ENCODE measurements at places on chromosomes 13 and 19.

DNA sequence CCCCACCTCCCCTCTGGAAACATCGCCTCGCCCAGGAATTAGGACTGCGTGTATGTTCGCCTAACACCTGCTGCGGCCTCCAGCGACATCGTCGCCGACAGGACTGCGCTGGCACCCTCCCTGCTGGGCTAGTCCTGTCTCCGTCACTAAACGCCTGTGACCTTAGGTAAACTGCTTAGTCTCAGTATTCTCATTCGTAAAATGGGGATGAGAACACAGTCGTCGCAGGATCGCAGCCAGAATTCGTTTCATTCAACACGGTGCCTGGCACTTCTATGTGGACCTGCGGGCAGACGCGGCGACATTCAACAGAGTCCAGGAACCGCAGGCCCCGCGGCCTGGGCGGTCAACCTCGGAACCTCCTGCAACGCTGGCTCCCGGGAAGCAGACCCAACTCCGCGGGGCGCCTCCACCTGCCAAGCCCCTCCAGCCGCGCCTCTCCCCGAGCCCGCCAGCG, 485 bp downstream of the CRYL1 start:
- no peak for DNase-seq

DNA sequence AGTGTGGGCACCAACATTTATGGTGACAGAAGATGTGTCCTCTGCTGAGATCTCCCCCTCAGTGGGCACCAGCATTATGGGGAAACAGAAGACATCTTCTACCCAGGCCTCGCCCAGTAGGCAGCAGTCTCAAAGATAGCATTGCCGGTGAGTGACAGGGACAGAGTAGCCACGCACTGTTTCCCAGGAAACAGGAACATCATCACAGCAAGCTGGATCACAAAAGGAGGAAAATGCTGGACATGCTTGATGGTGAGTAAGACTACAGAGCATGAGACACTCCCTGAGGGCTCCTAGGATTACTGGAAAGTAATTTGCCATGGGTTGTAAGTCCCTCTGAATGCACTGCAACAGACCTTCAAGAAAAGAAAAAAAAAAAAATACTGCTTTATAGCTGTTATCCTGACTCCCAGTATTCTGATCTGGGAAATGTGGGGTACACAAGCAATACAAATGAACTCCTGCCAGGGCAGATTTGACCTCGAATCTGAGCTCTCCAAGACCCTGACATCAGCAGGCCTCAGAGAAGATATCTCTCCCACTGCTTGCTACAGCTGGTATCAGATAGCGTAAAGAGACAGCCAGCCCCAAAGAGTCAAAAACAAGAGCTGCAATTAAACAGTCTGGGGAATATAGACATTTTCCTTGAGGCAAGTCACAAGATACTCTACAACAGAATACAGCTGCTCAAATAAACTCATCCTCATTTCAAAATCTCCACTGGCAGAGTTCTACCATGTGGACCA, 180.4 kb downstream of the RBM26 start:
- peak; percentile 3 for DNase-seq

- DNase-seq = peak; percentile 16
Measured at GRCh38 chr13:77300176-77301037, 26.5 kb downstream of the MYCBP2 start.

DNA sequence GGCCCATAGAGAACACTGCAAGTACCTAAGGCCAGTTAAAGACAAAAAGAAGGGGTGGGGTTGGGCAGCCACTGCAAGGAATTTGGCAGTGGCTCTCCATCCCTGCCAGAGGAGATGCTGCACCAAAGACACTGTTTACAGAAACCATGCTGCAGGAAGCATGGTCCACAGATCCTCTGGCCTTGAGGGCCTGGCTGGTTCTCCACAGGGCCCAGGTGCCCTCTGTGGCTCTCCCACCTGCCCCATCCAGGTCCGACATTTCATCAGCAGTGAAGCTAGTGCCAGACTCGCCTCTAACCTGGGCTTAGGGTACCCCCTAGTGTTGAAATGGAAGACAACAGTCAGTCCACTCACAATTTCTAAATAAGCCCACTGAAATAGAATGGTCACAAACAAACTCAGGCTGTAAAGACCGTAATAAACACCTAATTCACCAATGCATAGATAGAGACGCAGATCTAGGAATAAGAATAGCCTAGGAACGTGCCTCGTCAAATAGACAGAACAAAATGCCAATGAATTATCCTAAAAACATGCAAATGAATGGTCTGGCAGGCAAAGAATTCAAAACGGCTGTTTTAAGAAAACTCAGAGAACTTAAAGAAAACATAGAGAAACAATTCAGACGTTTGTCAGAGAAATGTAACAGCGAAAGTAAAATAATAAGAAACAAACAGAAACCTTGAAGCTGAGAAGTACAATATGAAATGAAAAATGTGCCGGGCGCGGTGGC, 23.3 kb downstream of the LYPD4 start:
- peak; percentile 94 for DNase-seq

GRCh38 chr13:74227476-74228158, 93.4 kb upstream of the KLF12 start:
- no peak for DNase-seq
